Kidney (tissue), 22 donors: ENCODE measurements at places on chromosomes 11 and 22. TPM values are rescaled to one million over a fixed set of nuclear protein-coding genes. Genes with fewer than 3 reads are reported as not detected.

- peak; percentile 86 for DNase-seq
- H3K27me3 ChIP-seq = no peaks in the 10 kb centered on the region
- H3K4me1 ChIP-seq = peaks cover 10% of the 10 kb centered on the region
- no peak overlapping the region for H3K27ac ChIP-seq
Observed at GRCh38 chr11:2097356-2097997, 41.7 kb downstream of the IGF2 start.

- no peak overlapping the region for H3K27ac ChIP-seq
- peaks cover 3% of the 10 kb centered on the region for H3K4me1 ChIP-seq
- H3K27me3 ChIP-seq = peaks cover 24% of the 10 kb centered on the region
Observed at GRCh38 chr11:17714870-17715269, 4.5 kb upstream of the MYOD1 start.

GRCh38 chr11:36212564-36213392 lies 76.4 kb downstream of the COMMD9 start:
- H3K4me3 ChIP-seq = no peak overlapping the region
- no peak overlapping the region for H3K27ac ChIP-seq
- H3K36me3 ChIP-seq = no peaks in the 10 kb centered on the region
- no peaks in the 10 kb centered on the region for H3K27me3 ChIP-seq
- H3K4me1 ChIP-seq = no peaks in the 10 kb centered on the region
- peak; percentile 48 for DNase-seq

DNA sequence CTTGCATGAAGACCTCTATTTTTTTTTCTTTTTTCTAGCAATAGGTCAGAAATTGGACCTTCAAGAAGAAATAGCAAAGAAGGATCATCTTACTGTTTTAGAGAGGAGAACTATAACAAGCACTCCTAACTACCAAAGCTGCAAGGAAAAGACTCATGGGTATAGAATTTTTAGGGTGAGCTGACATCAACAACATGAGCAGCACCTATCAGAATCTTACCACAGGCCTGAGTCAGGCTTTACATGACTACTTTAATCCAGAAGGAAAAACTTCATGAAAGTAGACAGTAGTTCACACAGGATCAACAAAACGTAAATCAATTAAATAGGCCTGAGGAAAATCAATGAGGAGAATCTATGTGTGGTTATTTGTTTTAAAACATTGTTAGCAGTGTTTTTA lies 130.5 kb downstream of the FAM76B start:
- no peaks in the 10 kb centered on the region for H3K27me3 ChIP-seq
- H3K36me3 ChIP-seq = no peaks in the 10 kb centered on the region
- DNase-seq = no peak
- H3K4me1 ChIP-seq = peaks cover 4% of the 10 kb centered on the region
- no peak overlapping the region for H3K27ac ChIP-seq

CARNS1 gene
- polyA plus RNA-seq = 0.80 TPM

DNA sequence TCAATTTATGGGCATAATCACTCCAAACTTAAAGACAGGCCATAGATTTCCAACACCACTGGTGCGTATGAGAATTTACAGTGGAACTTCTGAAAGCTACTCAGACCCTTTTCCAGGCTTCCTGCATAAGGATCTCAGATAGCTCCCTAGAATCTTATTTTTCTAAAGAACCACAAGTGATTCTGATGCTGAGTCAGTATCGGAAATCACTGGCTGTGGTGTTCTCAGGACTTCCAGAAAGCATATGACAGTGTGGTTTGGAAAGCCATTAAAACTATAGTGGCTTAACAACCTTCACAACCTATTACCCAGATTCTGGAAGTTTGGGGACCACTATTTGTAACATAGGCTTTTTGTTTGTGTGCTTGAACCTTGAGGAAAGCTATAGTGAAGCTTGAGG lies 756.0 kb downstream of the DLG2 start:
- no peaks in the 10 kb centered on the region for H3K36me3 ChIP-seq
- no peak overlapping the region for H3K27ac ChIP-seq
- DNase-seq = no peak
- H3K27me3 ChIP-seq = no peaks in the 10 kb centered on the region

DNA sequence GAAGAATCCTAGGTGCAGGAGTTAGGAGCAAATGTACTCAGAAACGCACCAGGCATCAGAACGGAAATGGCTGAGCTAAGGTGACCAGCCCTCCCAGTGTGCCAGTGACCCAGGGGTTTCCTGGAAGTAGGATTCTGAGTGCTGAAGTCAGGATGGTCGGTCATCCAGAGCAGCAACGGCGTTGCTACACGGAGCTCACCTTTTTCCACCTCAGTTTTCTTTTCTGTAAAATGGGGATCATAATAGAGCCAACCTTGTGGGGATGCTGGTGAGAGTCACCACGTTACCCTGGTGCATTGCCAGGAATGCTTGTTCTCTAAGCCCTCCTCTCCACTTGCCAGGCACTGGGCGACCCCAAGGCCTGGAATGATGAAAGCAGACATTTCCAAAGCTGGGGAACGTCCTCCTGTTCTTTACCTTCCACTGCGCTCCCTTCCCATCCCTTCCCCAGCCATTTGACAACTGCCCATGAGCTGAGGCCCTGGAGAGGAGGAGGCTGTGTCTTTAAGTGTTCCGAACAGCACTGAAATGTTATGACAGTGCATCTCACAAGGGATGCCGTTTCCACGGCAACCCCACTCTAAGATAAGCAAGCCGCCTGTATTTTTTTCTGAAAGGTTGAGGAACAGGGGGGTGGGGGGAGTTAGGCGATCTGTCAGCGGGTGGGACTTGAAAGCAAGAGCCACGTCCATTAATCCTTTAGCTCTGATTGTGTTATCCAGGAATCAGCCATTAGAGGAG lies 66.8 kb downstream of the TSPAN18 start:
- H3K36me3 ChIP-seq = no peaks in the 10 kb centered on the region
- H3K27me3 ChIP-seq = no peaks in the 10 kb centered on the region
- no peak overlapping the region for H3K27ac ChIP-seq
- H3K4me1 ChIP-seq = peaks cover 3% of the 10 kb centered on the region
- no peak overlapping the region for H3K4me3 ChIP-seq
